ENCODE measurements at places on chromosomes 16 and 17. TPM values are rescaled to one million over a fixed set of nuclear protein-coding genes. Genes with fewer than 3 reads are reported as not detected.

KRTAP2-1 gene
- total RNA-seq, result not detected

ZNF747 gene
- total RNA-seq, result 7.5 TPM

PIPOX gene
- total RNA-seq, result 0.71 TPM

C16orf95 gene
- 2.4 TPM for total RNA-seq

TMEM238L gene
- total RNA-seq, result not detected

CAVIN1 gene
- 412 TPM for total RNA-seq

WNT9B gene
- not detected for total RNA-seq

TEX14 gene
- not detected for total RNA-seq

ST6GALNAC1 gene
- not detected for total RNA-seq

CTRB1 gene
- not detected for total RNA-seq

MPV17L gene
- 0.44 TPM for total RNA-seq

PIP4K2B gene
- total RNA-seq, result 45.4 TPM

MT1M gene
- total RNA-seq, result 0.22 TPM

DLX3 gene
- total RNA-seq, result 0.15 TPM

NTN1 gene
- not detected for total RNA-seq

ACSM5 gene
- total RNA-seq, result 29.6 TPM

FAAP100 gene
- 8.0 TPM for total RNA-seq

GP1BA gene
- total RNA-seq, result not detected

HS3ST4 gene
- total RNA-seq, result not detected

SOX9 gene
- total RNA-seq, result 16.9 TPM

NDRG4 gene
- total RNA-seq, result 6.5 TPM

HCRT gene
- total RNA-seq, result not detected

NT5M gene
- total RNA-seq, result 1.8 TPM

OR3A3 gene
- not detected for total RNA-seq

PROCA1 gene
- 0.84 TPM for total RNA-seq

IL34 gene
- 0.86 TPM for total RNA-seq

ENPP7 gene
- total RNA-seq, result not detected

CHP2 gene
- not detected for total RNA-seq

HASPIN gene
- total RNA-seq, result 11.4 TPM

CCL16 gene
- not detected for total RNA-seq

C16orf86 gene
- total RNA-seq, result 0.81 TPM

WDR59 gene
- total RNA-seq, result 6.4 TPM

MRC2 gene
- total RNA-seq, result 144 TPM

NPIPA2 gene
- total RNA-seq, result 0.34 TPM

Measured in M059J (cell line).